ENCODE measurements at places on chromosomes 16 and 17.

DNA sequence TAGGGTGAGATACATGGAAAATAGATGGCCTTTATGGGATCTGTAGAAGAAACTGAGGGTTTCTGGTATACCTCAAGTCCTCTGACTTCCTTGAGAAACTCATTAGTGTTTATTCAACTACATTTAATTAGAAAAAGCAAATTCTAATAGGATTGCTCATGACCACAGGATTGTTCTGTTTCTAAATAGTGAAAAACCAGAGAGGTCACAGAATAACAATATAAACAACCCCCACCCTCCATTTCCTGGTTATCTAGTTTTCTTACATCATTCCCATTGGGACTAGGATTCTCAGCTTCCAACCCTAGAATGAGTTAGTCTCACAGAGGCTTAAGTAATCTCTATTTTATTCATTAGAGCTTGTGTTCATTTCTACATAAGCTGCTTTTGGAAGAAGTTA is 30.0 kb downstream of the SF3B3 start:
- DNase-seq, result peak; percentile 87

- no peak for DNase-seq
Measured at GRCh38 chr17:35760587-35760986, at the start of gene C17orf50. TSS of gene C17orf50 (plus strand) at chr17:35760887. CDS start at chr17:35760942, 55 bp downstream.

DNA sequence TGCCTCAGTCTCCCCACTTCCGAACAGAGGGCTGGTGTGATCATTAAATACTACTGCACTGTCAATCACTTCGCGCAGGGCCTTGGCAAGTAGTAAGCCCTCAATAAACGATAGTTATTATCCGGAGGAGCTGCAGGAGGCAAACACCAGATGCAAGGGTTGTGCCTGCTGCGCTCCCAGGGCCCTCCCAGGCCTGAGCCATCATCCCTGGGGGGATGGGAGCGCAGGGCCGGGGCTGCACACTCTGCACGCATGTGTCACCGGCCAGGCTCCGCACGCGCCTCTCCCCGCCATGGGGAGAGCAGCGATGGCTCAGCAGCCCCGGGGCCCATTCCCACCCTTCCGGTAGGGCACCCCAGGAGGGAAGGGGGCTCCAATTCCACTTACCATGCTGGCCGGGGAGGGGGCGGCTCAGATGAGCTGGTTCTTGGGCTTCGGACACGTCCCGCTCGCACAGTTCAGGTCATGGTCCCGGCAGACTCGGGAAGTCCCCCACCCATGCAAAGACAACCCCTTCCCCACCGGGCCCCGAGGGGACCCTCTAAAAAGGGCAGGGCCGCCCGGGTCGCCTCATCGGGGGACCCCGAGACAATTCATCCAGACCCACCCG is 681 bp downstream of the XPO6 start:
- DNase-seq, result no peak

DNA sequence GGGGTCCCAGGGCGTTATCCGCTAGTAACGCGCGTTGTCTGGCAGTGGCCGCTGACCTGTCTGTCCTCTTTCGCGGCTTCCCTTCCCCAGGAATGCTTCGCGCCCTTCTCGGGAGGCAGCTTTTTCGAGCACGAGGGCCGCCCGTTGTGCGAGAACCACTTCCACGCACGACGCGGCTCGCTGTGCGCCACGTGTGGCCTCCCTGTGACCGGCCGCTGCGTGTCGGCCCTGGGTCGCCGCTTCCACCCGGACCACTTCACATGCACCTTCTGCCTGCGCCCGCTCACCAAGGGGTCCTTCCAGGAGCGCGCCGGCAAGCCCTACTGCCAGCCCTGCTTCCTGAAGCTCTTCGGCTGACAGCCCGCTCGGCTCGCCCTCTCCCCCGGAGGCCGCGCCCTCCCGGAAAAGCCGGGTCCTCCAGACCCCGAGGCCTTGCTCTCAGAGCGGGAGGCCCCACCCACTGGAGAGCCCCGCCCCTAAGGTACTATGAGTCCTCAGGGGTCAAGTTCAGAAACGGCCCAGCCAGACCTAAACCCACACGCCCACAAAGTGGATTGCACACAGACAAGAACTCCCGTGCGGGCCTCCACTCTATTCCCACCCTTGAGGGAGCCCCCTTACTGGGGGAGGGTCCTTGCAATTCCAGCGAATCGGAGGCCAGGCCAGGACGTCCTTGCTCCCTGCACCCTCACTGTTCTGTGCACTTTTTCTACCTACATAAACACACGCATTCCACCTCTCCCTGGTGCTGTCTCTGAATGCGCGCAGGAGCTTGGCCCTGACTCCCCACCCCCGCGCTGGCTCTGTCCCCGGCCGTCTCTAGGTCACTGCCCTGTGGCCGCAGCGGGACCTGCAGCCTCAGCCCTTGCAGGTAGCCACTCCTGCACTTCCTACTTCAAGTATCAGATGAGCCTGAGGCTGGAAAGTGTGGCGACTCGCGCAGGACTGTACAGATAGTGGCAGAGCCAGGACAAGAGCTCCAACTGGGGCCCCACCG is 5.4 kb upstream of the SLC5A2 start:
- DNase-seq, result no peak

DNA sequence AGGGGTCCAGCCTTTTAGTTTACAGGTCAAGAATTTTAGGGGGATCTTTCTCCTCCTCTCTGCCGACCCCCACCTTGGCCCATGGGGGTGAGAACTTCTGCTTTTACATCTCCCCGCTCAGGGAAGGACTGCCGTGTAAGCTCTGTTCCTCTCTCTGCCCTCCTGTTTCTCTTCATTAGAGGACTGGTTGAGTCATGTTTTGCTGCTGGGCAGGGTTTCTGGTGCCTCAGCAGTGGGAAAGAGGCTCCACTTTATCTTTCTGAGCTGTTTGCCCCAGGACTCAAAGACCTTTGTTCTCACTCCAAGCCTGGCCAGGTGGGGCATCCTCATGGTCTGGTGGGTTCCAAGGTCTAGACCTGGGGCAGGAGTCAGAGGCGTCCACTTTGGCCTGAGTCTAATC is 93.0 kb downstream of the UTP18 start:
- DNase-seq, result no peak

GRCh38 chr17:46157443-46158062 is 35.7 kb downstream of the KANSL1 start:
- DNase-seq, result no peak

- no peak for DNase-seq
Measured at GRCh38 chr17:49252148-49252695, 21.6 kb upstream of the PHOSPHO1 start.

GRCh38 chr17:51371732-51372151 is 111.4 kb downstream of the UTP18 start:
- no peak for DNase-seq

DNA sequence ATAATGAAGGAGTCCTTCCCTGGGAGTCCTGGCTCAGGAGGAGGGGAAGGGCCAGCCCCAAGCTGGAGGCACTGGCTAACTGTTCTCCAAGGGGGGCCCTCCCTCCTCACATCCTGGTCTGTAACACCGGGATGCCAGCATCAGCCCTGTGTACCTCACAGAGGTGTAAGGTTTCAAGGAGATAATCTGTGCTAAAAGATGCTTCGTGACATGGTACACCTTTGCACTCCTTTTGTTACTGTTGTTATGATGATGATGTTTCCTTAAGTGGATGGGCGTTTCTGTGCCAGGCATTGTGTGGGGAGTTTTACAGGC is 236.7 kb upstream of the TNRC6C start:
- DNase-seq, result no peak

Measured in AG09319 (cell line).